ENCODE measurements at places on chromosomes 7 and 10.
A peak's percentile ranks its signal among the peaks of the same experiment; 100 is the strongest.

- no peak for DNase-seq
Measured at GRCh38 chr7:142637240-142637639, 112.0 kb upstream of the PRSS1 start.

GRCh38 chr10:67988606-67989005 is 86.5 kb downstream of the HERC4 start:
- peak; percentile 24 for DNase-seq

DNA sequence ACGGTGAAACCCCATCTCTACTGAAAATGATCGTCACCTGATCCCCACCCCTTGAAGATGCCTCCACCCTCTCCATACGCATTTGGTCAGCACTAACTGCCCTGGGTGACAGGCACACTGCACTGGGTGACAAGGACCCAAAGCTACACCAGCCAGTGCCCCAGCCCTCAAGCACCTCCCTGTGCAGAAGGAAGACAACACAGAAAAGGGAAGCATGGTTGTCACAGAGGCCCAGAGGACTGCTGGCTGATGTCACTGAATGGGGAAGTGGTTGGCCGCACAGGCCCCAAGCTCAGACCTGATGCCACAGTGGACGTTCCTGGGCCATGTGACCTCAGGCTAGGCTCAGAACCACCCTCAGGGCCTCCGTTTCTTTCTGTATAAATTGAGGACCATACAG is 4.2 kb upstream of the PILRA start:
- peak; percentile 99 for DNase-seq

DNA sequence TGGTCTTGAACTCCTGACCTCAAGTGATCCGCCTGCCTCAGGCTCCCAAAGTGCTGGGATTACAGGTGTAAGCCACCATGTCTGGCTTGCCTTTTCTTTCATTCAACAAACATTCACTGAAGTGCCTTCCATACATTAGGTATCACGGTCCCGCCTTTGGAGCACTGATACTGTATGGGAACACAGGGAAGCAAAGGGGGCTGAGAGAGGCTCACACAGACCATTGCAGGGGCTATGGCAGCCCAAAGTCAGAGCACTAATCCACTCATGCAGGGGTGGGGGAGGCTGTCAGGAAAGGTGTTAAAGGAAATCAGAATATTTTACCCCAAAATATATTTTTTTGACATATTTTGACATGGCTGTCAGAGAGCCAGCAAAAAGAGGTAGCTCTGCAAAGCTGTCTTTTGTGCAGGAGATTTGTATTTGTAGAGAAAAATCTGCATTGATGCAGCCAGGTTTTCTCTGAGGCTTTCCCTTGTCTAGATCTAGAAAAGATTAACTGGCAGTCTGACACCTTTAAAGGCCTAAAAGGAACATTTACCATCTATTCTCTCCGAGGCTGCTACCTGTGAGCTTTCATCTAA is 42.0 kb upstream of the PDLIM1 start:
- no peak for DNase-seq

- no peak for DNase-seq
Measured at GRCh38 chr10:112649006-112649821, 202.2 kb downstream of the VTI1A start.

DNA sequence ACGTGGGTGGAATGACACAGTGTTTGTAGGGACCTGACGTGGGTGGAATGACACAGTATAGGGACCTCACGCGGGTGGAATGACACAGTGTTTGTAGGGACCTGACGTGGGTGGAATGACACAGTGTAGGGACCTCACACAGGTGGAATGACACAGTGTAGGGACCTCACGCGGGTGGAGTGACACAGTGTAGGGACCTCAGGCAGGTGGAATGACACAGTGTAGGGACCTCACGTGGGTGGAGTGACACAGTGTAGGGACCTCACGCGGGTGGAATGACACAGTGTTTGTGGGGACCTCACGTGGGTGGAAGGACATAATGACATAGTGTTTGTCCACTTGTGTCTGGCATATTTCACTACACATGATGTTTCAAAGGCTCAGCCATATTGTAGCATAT is 19.3 kb downstream of the PPP2R2D start:
- DNase-seq: peak; percentile 37

DNA sequence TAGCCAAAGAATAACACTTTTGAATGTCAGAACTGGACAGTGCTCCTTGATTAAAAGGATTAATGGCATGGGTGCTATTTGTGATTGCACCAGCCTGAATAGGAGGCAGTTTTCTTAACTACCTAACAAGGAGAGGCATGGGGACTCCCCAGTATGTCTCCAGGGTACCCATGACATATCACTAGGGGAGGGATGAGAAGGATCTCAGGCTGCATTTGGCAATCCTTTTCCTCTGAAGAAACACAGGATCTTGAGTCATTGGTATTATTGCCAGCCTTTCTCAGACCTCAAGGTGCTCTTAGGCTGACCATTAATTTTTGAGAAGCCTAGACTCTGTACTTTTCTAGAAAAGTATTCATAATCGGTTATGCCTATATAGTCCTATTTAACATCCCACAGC is 77.5 kb upstream of the NPVF start:
- peak; percentile 31 for DNase-seq

GRCh38 chr10:77768039-77768438 is 130.4 kb upstream of the KCNMA1 start:
- no peak for DNase-seq

- DNase-seq: no peak
Measured at GRCh38 chr7:142461437-142461836, 203.6 kb upstream of the PRSS58 start.

DNA sequence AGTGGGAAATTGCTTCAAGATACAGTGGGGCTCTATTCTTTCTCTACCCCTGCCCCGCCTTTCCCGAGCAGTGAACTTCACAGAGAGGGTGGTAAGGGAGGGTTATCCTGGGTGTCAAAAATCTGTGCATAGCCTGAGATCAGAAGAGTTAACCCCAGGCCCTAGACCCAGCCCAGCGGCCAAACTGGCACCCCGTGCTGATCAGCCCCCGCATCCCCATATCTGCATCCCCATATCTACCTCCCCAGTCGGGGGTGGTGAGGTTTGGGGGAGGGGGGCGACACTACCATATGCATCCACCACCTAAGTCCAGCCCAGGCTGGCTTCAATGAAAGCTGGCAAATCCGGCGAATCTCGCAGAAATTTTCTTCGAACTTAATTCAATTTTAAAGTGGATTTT is 7.0 kb upstream of the DLX6 start:
- DNase-seq: no peak

- DNase-seq: peak; percentile 86
Measured at GRCh38 chr10:47255033-47255813, 44.8 kb upstream of the GDF10 start.

- DNase-seq: no peak
Measured at GRCh38 chr7:83861876-83862275, 212.9 kb upstream of the SEMA3E start.

GRCh38 chr10:50919010-50919409 is 33.6 kb upstream of the A1CF start:
- DNase-seq: no peak

GRCh38 chr7:121960678-121961077 is 87.7 kb downstream of the PTPRZ1 start:
- DNase-seq: no peak

GRCh38 chr7:55134359-55134725 is 115.5 kb downstream of the EGFR start:
- DNase-seq: no peak

DNA sequence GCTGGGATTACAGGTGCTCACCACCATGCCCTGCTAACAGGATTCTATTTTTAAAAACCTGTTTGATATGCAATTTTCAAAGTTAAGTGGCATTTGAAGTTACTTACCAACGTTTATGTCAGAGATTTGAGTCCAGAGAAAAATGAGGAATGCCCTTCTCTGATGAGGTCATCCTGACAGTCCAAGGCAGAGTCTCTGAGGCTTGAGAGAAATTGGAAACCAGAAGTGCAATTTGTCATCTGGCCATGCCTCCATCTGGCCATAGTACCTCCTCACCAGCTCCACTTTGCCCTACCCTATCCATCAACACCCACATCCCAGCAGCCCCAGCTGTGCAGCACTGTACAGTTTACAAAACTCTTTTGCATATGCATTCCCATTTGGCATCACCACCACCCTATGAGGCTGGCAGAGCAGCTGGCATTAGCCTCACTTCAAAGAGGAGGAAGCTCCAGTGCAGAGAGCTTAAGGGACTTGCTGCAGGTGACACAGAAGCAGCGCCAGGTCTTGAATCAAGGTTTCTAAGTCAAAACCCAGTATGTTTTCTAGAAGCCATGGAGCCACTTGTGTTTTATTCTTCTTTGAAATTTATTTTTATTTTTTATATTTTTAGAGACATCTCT is 54.5 kb upstream of the PDZD8 start:
- no peak for DNase-seq

GRCh38 chr7:44277391-44277790 is 48.0 kb downstream of the CAMK2B start:
- DNase-seq: no peak

DNA sequence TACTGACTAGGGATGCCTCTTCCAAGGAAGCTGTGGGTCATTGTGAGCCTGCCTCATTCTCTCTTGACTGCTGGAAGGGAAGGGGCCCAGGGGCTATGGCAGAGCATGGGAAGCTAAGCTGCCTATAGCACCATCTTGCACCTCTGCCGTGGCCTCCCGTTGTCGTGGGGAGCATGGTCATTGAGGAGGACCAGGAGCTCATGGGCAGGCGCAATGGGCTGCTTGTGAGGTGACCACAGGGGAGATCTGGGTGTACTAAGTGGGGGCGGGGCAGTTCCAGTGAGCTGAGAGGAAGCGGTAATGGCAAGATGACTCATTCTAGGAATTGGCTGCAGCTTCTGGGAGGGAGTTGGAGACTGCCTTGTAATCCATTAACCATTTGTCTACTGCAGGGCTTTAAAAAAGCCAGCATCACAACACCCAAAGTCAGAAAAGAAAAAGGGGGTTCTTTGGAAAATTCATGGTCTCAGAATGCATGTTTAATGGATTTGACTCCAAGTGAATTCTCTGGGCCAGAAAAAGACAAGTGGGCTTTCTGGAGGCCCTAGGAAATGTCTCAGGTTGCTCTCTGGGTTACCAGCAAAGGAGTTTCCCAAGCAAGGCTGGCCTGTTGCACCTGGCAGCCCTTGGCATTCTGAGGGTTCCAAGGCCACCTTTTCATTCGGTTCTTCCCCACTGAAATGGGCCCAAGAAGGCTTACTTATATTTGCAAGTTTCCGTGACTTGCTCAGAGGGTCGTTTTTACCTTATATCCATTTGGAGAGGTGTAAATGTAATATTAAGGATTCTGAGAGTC is 3.6 kb downstream of the DUSP5 start:
- DNase-seq: peak; percentile 94

DNA sequence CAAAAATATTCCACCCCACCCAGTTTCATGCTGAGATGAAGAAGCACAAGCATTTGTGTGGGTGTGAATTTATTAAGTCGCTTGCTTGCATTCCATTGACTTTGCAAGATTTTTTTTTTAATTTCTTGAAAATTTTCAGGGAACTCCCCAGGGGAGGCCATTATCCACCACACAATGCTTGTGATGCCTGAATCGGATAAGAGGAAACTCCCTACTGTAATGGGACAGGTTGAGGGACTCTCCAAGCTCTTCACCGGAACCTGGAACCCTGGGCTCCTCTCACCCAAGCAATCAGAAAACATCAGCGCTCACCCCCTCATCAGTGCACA is 153.6 kb upstream of the ZMIZ1 start:
- DNase-seq: peak; percentile 55

GRCh38 chr7:92717623-92717992 is 118.8 kb downstream of the CDK6 start:
- no peak for DNase-seq

GRCh38 chr7:99447943-99448342 is 9.2 kb downstream of the CPSF4 start:
- DNase-seq: no peak

GRCh38 chr7:53475776-53476175 is 440.3 kb downstream of the POM121L12 start:
- no peak for DNase-seq

- DNase-seq: no peak
Measured at GRCh38 chr10:104043185-104043830, 42.4 kb downstream of the COL17A1 start.

DNA sequence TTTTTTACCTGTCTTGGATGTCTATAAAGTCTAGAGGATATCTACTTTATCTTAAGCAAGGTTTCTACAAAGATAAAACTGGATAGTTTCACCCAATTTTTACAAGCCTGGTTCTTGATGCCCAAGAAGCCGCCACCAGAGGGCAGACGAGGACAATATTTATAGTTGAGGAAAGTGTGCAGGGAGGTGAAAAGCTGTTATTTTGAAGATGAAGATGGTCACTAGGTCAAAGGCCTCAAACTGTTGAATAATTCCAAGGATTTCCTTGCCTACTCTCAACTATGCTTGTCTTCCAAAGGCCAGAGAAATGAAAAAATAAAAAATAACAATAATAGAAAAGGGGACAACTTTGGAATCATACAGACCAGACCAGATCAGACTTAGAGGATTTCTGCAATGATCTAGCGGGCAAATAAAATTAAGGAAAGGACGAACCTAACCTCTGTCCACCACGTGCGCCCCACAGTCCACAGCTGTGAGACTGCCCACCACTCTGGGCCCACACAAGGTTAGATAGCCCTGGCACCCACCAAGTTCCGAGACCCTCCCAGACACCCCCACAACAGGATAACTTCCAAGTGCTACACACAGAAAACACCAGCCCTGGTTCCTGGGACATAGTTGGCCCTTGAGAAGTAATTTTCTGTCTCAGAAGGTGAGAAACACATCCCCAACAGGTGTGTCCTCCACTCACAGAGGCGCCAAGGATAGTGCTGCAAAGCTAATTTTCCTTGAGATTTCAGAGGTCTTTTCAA is 2.8 kb downstream of the PKD1L1 start:
- peak; percentile 78 for DNase-seq

DNA sequence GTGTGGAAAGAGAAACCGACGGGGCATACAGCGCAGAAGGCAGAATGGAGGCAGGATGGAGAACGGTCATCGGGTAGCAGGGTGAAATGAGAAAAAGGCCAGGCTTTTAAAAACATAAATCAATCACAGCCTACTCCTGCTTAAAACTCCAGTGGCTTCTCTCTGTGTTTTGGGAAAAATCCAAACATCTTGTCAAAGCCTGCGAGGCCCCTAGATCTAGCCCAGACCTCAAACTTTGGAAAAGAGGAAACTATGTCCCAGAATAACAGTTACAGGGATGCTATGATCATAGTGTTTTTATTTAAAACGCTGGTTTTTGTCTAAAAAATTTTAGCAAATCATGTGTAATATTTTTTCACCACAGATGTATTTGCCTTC is 41.1 kb downstream of the PPP1R3C start:
- no peak for DNase-seq

DNA sequence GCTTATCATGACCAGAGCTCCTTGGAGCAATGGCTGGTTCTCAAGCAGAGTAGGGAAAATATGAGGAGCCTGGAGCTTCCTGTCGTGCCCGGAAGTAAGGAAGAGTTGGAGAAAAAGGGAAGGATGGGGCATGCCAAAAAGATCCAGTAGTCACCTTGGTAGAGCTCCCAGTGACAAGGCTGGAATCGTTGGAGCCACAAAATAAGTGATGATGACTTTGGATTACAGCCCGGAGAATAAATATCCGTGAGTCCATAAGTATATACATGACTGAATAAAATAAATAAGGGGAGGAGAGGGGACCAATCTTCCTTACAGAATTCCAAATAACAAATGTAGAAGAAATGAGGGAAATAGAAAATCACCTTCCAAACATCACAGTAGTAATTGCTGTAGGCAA is 29.3 kb downstream of the LMTK2 start:
- DNase-seq: no peak
